Osteoblast (primary cell): ENCODE measurements at places on chromosomes 2 and 18. TPM values are rescaled to one million over a fixed set of nuclear protein-coding genes. Genes with fewer than 3 reads are reported as not detected.

The NOSTRIN gene
- 0.59 and 1.4 TPM in 2 replicates for total RNA-seq

The NGEF gene
- total RNA-seq: 4.7 TPM in 1 of 2 replicates, not detected in the other

The PDE1A gene
- 42.0 and 69.2 TPM in 2 replicates for total RNA-seq

The COL4A3 gene
- total RNA-seq: not detected in 2 replicates

The WDR54 gene
- total RNA-seq: 21.2 and 23.9 TPM in 2 replicates

The MGAT4A gene
- under 0.01 and 0.36 TPM in 2 replicates for total RNA-seq

The UGT1A6 gene
- total RNA-seq: not detected in 2 replicates
